B cell (primary cell): ENCODE measurements at places on chromosomes 7 and 10. TPM values are rescaled to one million over a fixed set of nuclear protein-coding genes. Genes with fewer than 3 reads are reported as not detected.

DNA sequence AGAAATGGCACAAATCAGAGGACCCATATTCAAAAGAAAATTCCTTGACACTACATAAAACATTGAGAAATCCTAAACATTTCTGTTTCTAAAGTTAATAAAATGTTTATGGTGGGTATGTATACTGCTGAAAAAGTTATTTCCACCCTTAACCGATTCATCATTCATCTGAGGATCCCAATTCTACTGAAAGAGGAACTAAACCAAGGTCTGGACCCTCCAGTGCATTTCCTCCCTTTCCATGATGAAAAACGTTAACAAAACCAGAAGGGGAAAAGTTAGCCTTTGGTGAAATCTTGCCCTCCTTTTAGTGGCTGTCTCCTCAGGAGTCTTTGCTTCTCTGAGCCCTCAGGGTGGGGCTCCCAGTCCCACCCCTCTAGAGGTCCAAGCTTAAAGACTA lies 144.5 kb upstream of the ASAH2 start:
- H3K27me3 ChIP-seq, result no peaks in the 10 kb centered on the region
- H3K4me1 ChIP-seq, result no peaks in the 10 kb centered on the region
- H3K4me3 ChIP-seq, result no peak overlapping the region
- H3K36me3 ChIP-seq, result no peaks in the 10 kb centered on the region
- H3K27ac ChIP-seq, result no peak overlapping the region

DNA sequence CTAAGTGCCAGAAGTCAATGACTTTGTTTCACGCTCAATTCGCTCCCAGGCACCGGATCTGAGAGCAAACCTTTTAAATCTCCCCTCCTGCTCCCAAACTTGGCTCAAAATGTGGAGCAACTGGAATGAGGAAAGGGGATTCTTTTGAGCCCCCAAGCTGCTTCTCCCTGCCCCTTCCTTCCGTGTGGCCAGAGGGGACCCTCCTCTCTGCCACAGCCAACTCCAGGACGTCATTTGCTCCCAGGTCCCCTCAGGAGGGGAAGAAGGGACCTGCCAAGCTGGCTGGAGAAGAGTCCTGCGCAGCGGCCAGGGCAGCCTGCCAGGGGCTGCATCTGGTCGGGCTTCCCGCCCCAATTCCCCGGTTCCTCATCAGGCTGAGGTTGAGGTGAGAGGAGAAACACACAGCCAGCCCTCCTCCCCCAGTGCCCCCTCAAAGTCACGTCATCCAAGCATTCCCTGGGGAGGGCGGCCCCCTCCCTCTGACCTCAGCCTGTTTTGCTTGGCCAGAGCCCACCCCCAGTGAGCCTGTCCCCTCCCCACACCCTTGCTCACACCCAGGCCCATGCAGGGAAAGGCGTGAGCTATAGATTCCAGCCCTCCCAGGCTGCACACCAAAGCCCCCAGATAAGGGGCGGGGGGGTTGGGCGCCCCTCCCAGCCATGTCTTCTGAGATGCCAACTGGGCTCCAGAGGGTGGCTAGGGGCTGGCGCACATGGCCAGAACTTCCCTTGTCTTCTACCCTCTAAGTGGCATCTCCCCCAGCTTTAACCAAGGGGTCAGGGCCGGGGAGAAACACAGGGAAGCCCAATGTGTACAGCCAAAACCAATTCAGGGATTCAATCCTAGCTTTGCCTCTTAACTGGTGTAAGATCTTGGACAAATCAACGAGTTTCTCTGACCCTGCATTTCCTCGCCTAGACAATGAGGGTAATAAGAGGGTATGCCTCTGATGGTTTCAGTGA lies 35.0 kb downstream of the SH3PXD2A start:
- H3K4me1 ChIP-seq, result no peaks in the 10 kb centered on the region
- no peak overlapping the region for H3K4me3 ChIP-seq
- no peaks in the 10 kb centered on the region for H3K27me3 ChIP-seq
- DNase-seq, result no peak

- DNase-seq, result no peak
- no peaks in the 10 kb centered on the region for H3K4me1 ChIP-seq
- no peak overlapping the region for H3K4me3 ChIP-seq
- no peaks in the 10 kb centered on the region for H3K27me3 ChIP-seq
- no peak overlapping the region for H3K27ac ChIP-seq
Measured at GRCh38 chr10:117455346-117455745, 80.1 kb upstream of the PDZD8 start.

- H3K27me3 ChIP-seq, result no peaks in the 10 kb centered on the region
- DNase-seq, result no peak
- no peaks in the 10 kb centered on the region for H3K36me3 ChIP-seq
- H3K4me3 ChIP-seq, result no peak overlapping the region
- peaks cover 5% of the 10 kb centered on the region for H3K4me1 ChIP-seq
Measured at GRCh38 chr10:48461623-48462481, 143.0 kb downstream of the ARHGAP22 start.

FAM25A gene
- total RNA-seq, result not detected in 2 replicates

GPRIN2 gene
- not detected in 2 replicates for total RNA-seq
